ENCODE measurements at places on chromosomes 7 and 10. TPM values are rescaled to one million over a fixed set of nuclear protein-coding genes. Genes with fewer than 3 reads are reported as not detected.

Gene BUD31
- 122 TPM for total RNA-seq

Gene IMMP2L
- total RNA-seq: 9.9 TPM

Gene TSPAN12
- 19.0 TPM for total RNA-seq

Gene PRPS1L1
- not detected for total RNA-seq

Gene ACBD7
- total RNA-seq: 2.8 TPM

DNA sequence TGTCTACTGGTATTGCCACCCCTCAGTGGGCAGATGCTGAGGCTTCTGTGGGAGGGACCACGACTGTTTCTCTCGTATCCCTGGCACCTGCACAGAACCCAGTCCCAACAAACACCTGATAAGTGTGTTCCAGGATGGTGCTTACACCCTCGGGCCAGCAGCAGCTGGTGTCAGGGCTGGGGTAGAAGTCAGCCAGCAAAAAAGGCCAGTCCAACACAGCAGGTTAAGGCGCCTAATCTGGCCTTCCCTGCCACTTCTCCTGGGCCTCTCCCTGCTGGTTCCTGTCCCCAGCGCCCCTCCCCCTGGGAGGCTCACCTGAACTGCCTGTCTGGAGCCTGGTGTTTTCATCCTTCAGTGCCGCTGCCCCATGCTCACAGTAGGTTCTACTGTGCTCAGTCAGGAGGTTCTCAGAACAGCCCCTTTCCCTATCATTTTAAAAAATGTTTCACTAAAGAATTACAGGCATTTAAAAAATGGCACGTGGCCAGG lies 20.0 kb downstream of the PODXL start:
- DNase-seq: no peak

DNA sequence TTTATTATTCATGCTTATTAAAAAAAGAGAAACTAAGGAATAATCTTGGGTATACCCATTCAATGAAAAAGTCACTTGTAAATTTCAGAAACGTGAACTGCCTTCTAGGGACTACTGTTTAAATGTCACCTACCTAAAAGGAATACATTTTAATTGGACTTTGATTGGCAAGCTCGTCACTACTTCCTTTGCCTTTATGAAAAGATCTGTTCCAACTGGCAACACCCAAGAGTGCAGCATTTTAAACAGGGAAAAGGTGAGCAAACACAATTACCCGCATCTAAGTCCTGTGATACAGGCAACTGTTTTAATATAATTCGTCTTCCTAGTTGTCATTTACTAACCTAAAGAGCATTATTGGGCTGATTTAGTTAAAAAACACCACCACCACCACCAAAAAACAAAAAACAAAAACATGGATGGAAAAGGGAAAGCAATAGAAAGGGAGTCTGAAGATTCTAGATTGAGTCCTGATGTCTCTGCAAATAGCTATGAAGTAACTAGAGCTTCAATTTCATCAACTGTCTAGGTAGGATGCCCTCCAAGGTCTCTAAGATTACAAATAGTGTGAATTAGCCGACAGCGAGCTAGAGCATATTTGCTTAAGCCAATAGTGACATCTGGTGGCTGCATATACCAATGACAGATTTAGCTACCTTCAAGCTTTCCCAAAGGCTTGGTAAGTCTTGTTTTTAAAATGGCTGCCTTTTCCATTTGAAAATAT lies 33.8 kb upstream of the ICA1 start:
- DNase-seq: peak; percentile 78

- DNase-seq: no peak
Measured at GRCh38 chr10:48187713-48188485, 86.6 kb downstream of the FRMPD2 start.

- DNase-seq: no peak
Measured at GRCh38 chr10:124005091-124005490, 88.3 kb downstream of the CHST15 start.

DNA sequence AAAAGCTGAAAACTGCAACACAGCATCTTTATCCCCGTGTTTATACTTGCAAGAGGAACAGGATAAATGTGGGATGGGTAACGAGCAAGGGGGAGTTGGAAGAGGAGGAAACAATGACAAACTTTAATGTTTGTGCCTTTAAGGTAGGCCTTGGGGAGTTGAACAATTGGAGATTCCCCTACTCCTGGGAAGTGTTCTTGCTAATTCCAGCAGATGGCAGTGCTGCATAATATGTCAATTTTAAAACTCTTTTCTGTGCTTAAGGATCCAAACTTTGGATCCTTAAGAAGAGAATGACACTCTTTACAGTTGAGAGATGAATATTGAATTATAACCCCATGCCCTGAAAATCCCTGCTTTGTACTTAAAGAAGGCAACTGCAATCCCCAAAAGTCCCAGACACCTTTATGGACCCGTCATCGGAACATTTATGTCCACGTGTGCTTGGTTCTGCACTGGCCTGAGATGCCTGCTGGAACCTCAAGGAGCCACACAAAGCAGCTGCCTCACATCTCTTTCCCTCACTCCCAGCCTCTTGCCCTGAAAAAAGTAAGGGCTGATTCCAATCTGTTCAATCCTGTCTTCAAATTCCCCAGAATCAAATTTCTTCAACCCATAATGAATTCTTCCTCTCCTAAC lies 12.0 kb downstream of the IFIT5 start:
- peak; percentile 56 for DNase-seq

GRCh38 chr10:22959950-22960349 lies 32.1 kb downstream of the ARMC3 start:
- DNase-seq: no peak

DNA sequence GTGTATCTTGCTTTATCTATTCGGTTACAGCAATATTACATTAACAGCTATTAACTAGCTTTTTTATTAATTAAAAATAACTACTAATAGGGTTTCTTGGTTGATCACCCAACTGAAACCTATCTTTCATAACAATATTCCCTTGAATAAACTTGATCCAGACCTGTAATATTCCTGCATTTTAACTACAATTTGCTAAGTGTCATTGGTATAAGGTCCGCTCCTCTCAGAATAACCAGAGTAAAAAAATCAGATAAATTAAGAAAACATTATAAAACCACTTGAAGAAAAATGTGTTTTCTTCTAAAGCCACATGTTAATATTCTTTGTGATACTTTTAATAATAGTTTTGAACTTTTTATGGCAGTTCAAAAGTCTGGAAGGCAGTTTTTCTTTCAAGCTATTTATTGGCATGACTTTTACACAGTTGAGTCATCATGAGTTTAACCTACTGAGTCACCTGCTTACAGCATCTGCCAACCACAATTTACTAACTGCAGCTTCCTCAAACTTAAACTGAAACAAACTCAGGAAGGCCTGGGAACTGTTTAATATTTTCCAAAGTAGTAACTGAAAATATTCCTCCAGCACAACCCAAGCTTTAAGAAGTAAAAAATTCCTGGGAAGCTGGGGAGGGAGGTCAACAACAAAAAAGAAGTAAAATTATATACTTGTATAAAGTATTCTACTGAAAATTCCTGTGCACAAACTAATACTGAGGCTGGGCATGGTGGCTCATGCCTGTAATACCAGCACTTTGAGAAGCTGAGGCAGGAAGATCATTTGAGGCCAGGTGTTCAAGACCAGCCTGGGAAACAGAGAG lies 103.2 kb downstream of the NRBF2 start:
- DNase-seq: peak; percentile 96

DNA sequence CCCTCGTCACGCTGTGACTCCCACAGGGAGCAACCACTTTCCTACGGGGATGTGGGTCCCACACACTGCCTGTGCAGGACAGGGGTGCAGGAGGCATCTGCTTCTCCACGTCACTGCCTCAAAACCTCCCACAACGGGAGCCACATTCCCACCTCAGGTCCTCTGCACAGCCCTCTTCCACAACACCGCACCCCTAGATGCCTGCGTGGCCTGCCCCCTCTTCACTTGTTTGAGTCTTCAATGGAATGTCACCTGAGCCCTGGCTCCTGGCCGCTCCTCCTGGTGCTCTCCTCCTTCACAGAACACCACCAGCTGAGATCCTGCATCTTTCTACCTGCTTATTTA lies 73.6 kb downstream of the MAD1L1 start:
- DNase-seq: no peak

DNA sequence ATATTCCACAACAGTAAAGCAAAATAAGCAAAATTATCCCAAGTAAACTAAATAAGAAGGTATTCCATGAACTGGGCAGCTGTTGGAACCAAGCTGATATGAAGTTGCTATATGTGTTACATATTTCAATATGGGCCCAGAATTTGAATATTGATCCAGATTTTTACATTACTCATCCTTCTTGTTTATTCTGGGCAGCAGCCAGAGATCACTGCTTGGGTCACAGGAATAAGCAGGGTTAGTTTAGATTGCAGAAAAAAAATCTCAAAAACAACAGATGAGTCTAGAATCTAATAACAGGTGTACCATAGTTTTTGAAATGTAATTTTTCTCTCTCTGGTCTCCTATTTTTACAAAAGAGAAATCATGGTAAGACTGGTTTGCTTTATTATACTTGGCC lies 171.5 kb upstream of the NAMPT start:
- no peak for DNase-seq

DNA sequence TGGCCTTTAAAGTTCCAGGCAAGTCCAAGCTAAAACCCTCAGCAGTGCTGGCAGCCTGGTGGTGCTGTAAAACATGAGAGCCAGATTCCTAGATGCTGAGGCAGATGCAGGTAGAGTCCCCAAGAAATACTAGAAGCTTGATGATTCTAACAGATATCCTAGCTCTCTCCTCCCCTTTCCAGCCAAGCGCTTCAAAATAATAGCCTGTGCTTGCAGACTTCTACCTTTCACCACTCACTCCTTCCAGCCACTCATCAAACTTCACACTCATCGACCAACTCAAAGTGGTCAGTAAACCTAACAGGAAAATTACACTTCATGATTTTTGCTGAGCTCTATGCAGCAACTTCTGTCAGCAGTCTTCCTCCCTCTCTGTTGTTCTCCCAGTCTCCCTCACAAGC lies 50.2 kb downstream of the LMBR1 start:
- no peak for DNase-seq

- no peak for DNase-seq
Measured at GRCh38 chr10:69843923-69844322, 42.2 kb downstream of the COL13A1 start.

- no peak for DNase-seq
Measured at GRCh38 chr10:94461503-94461902, 59.2 kb downstream of the TBC1D12 start.

- no peak for DNase-seq
Measured at GRCh38 chr7:50852901-50853300, 70.2 kb upstream of the GRB10 start.

DNA sequence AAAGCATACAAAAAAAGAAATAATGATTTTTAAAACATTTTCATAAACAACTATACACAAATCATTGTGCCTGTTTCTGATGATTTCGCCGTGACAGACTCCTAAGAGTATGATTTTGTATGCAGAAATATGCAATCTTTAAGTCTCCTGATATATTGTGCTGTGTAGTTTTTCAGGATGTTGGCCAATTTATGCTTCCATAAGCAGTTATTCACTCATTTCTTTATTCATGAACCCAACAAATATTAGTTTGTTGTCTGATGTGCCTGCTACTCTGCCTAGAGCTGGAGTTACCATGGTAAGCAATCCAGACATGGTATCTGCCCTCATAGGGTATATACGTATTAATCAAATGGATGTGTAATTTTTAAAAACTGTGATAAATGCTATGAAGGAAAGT lies 40.4 kb downstream of the PRR15 start:
- no peak for DNase-seq
